ENCODE measurements at places on chromosomes 4 and X.
A peak's percentile ranks its signal among the peaks of the same experiment; 100 is the strongest.

DNA sequence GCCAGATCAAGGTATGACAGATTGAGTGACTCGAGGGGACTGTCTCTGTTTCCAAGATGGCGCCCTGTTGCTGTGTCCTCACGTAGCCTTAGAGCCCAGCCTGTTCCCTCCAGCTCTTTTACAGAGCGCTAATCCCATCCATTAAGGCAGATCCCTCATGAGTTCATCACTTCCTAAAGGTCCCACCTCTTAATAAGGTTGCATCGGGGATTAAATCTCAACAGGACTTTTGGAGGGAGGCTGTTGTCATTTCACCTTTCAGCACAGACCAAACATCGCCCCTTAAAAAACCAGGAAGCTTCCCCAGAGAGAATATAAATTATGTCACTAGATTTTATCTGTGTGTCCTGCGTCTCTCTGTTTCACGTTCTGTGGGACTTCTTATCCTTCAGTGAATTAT lies 32.6 kb upstream of the DHRSX start:
- DNase-seq: no peak

DNA sequence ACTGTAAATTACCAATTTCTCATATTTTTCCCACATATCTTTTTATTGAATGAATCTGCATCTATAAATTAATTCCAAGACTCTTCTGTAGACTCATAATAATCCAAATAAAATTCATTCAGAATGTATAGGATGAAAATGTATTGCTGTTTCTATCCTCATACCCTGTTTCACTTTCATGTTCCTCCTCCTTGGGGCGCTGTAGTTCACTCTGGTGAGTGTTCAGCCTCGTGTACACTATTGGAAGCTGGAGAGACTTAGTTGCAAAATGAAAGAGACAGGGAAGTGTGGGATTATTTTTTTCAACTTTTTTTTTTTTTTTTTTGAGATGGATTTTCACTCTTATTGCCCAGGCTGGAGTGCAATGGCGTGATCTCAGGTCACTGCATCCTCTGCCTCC lies 296.1 kb downstream of the TLL1 start:
- peak; percentile 52 for DNase-seq

GRCh38 chrX:66049056-66049455 lies 9.2 kb upstream of the VSIG4 start:
- DNase-seq: no peak

GRCh38 chrX:11374570-11374969 lies 81.4 kb downstream of the AMELX start:
- no peak for DNase-seq

GRCh38 chr4:17058916-17059741 lies 160.7 kb upstream of the LDB2 start:
- no peak for DNase-seq

GRCh38 chrX:10608099-10608498 lies 12.3 kb downstream of the MID1 start:
- peak; percentile 21 for DNase-seq

DNA sequence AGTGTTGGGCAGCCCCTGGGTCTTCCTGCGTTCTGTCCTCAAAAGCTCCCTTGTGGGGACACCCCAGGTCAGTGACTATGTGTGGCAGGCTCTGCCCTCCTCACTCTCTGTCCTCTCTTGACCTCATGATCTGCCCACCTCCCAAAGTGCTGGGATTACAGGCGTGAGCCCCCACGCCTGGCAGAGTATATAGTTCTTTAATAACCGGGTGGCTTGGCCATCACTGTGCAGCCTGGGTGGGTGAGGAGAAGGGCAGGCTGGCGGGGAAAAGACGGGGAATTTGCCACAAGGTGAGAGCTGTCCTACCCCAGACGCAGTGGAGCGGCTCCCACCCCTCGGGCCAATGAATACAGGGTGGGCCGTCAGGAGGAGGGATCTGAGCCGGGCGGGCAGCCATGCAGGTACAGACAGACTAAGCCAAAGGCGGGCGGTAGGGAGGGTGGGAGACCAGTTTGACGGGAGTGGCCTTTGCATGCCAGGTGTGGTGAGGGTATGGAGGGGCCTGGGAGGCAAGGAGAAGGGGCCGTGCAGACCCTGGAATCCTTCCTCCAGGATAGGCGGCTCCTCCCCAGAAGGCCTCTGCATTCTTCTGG lies 2.5 kb downstream of the SH3BP2 start:
- no peak for DNase-seq

DNA sequence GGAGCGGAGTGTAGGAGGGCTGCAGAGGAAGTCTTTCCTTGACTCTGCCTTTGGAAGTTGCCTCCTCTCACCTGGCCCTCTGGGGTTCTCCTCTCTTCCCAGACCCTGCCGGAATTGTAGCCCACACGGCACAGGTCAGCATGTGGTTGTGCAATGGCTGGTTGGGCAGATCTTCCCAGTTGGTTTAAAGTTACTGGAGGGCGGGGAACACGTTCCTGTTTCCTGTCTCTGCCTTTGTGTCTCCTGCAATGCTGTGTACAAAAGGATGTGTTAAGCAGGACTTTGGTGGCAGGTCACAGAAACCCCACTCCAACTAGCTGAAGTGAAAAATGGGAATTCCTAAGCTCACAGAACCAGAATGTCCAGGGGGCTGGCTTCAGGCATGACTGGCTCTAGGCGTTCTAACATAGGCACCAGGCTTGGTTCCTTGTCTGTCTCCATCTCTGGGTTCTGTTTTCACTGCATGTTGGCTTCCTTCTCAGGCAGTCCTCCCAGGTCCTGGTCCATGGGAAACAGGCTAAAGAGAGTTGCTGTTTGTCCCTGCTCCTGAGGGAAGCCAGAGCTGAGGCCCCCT lies 19.9 kb downstream of the SORCS2 start:
- no peak for DNase-seq

DNA sequence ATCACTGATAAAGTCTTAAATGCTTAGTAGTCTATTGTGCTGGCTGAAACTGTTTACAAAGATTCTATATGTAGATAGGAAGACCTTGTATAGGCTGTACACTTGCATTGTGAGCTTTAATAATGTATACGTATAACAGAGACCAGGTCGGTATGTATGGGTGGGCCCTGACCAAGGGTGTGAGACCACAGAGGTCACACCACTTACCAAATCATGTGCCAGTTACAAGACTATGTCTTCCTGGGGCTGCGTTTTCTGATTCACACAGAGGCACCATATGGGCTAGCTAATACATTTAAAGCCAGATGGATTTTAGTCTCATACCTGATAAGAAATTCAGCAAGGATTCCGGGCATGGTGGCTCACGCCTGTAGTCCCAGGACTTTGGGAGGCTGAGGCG lies 8.8 kb downstream of the DIAPH2 start:
- no peak for DNase-seq

GRCh38 chrX:155048977-155049619 lies 21.8 kb downstream of the CMC4 start:
- peak; percentile 55 for DNase-seq

DNA sequence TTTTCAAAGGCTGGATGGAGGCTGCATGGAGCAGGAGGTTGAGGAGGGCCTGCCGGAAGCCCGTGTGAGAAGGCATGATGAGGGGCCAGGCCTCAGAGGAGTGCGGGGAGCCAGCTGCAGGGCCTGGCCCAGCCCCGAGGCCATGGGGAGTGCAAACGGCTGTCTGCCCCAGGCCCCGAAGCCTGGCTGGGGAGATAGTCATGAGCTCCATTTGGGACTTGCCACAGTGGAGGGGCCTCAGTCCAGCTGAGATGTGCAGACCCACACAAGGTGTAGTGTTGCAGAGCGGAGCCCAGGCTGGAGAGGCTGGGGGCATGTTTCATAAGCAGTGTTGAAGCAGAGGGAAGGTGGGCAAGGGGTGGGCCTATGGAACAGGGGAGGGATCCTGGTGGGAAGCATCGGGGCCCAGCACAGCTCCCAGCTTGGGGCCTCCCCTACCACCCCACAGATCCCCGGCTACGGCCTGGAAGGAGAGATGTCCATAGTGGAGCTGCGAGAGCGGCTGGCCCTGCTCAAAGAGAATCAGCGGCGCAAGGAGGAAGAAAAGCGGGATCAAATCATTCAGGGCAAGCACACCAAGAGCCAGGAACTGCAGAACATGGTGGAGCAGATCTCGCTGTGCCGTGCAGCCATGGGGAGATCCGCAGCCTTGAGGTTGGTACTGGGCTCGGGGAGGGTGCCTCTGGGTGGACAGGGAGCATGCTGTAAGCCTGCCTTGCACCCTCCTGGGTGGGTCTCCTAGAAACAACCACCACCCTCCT lies 9.1 kb upstream of the RNF4 start:
- DNase-seq: no peak

DNA sequence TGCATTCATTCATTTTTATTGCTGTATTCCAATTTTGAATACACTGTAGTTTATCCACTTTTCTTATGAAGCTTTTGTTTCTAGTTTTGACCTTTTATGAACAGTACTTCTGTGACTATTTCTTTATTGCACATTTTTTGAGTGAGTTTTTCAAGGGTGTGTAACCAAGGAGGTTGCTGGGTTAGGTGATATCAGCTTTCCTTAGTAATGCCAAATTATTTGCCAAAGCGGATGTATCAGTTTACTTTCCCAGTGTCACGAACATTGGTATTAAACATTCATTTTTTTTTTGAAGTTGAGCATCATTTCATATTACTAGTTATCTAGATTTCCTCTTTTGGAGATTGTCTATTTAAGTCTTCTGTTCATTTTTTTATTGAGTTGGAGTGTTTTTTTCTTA lies 32.9 kb downstream of the STIM2 start:
- peak; percentile 26 for DNase-seq

- no peak for DNase-seq
Observed at GRCh38 chrX:39595977-39596376, 501.8 kb downstream of the BCOR start.

GRCh38 chr4:146900295-146900694 lies 45.4 kb downstream of the TTC29 start:
- DNase-seq: no peak

DNA sequence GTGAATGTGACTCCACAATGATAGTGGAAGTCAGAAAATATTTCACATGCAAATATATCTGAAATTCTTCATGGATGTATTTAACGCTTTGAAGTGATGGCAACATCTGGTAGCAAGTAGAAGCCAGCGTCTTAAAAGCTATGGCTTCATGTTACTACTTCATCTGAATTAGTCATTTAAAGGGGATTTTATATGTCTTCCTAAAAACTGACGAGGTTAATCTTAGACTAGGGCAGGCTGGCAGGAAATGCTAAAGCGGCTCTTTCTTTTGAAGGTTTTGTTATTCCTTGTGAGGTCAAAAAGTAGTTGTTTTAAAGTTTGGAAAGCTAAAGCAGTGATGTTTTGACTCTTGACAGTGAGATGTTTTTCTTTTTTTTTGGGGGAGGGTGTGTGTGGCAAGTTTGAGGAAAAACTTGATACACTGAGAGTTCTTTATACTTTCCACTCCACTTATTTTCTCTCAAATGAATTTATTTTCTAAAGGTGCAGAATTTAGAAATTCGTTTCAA lies 22.6 kb downstream of the PLS3 start:
- peak; percentile 30 for DNase-seq

DNA sequence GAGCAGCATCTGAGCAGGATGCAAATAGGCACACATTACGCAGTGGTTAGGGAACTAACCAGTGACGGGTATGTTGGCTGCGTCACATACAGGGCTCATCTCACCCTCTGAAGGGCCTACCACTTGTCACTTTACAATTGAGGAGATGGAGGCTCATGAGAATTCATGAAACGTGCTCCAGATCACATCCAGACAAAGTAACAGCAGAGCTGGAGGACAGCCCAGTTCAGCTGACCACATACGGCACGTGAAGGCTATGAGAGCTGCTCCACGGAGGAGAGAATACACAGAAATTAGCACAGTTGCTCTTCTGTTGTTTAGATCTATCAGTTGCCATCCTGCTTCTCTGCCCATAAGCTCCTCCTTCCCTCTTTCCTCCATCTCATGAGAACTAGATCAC lies 78.4 kb downstream of the FAM9B start:
- DNase-seq: no peak

- DNase-seq: no peak
Observed at GRCh38 chr4:15656038-15656470, 897 bp upstream of the FBXL5 start.

GRCh38 chr4:98639523-98639922 lies 18.9 kb downstream of the TSPAN5 start:
- DNase-seq: no peak

DNA sequence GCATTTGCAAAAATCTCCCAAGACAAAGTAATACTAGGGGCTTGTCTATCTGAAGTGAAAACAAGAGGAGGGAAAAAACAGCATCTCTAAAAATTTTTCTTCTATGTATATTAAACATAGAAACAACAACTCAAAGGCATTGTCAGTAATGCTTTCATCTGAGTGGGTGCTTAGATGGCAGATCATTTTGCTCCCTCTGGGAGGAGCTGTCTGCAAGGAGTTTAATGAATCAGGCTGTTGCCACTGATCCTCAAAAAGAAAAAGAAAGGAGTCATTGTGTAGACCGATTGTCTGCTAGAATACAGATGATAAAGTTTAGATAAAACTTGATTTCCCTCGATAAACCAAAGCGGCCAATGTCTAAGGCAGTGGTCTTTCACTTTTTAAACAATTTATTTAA lies 49.7 kb upstream of the KLHL8 start:
- peak; percentile 67 for DNase-seq

DNA sequence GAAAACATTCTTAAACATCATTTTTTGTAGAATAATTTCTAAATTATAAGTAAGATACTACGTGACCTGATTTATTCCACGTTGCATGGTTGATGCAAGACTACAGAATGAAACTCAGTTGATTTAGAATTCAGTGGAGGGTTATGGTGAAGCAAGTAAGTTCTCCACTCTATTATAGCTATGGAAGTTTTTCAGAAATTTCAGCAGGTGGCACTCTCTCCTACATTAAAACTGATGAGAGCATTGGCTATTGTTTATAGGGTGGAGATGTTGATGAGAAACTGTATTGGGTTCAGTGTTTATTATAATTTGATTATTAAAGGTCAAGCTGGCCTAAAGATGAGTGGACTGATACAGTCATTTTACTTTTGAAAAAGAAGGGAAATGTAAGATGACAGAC lies 88.0 kb downstream of the FNIP2 start:
- DNase-seq: peak; percentile 64

DNA sequence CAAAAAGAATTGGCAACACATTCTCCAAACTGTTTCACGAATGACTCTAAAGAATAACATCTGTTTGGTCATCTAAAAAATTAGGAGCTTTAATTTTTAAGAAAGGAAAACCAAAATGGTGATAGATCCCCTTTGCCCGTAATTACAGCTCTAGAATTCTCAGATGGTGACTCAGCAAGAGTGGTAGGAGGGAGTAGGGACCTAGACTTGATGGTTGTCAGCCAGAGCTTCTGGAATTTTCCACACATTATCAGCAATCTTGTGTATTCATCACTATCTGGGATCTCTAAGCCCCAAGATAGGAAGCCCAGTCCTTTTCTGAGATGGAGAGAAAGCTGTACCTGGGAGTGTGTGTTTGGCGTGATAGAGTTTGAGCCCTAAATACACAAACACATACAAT lies 103.9 kb upstream of the RAB40AL start:
- DNase-seq: no peak

DNA sequence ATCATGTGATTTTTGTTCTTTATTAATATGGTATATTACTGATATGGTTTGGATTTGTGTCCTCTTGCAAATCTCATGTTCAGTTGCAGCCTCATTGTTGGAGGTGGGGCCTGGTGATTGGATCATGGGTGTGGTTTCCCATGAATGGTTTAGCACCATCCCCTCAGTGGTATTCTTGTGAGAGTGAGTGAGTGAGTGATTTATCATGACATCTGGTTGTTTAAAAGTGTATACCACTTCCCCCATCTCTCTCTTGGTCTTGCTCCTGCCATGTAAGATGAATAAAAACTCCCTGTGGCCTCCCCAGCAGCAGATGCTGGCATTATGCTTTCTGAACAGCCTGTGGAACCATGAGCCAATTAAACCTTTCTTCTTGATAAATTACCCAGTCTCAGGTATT lies 111.5 kb downstream of the TAB3 start:
- no peak for DNase-seq

- DNase-seq: peak; percentile 61
Observed at GRCh38 chrX:71671043-71671780, 3.9 kb downstream of the LOC101059915 start.
